Mesothelial cell of epicardium (in vitro differentiated cells): ENCODE measurements at places on chromosomes 13 and 19. TPM values are rescaled to one million over a fixed set of nuclear protein-coding genes. Genes with fewer than 3 reads are reported as not detected.
A peak's percentile ranks its signal among the peaks of the same experiment; 100 is the strongest.

The PIK3R2 gene
- total RNA-seq = 90.4 to 95.5 TPM (median 94.7 TPM) in 3 replicates

GRCh38 chr13:79621449-79621848 is 140.5 kb downstream of the NDFIP2 start:
- no peak for DNase-seq

- DNase-seq = no peak
These were observed 81.0 kb upstream of the MBNL2 start for GRCh38 chr13:97141097-97141496.

- DNase-seq = no peak
These were observed 111.4 kb downstream of the FRY start for GRCh38 chr13:32142956-32143375.

GRCh38 chr19:31903979-31904378 is 441.4 kb upstream of the ZNF507 start:
- no peak for DNase-seq

- no peak for DNase-seq
These were observed 60.6 kb downstream of the NDFIP2 start for GRCh38 chr13:79541426-79542049.

GRCh38 chr19:42498169-42498757 is 30.0 kb downstream of the CEACAM1 start:
- DNase-seq = no peak

The ZNF415 gene
- 13.1 to 15.6 TPM (median 13.8 TPM) in 3 replicates for total RNA-seq

The NRTN gene
- 1.7 to 2.8 TPM (median 2.4 TPM) in 3 replicates for total RNA-seq

GRCh38 chr13:42322806-42323205 is 50.9 kb downstream of the AKAP11 start:
- no peak for DNase-seq

GRCh38 chr19:11769995-11770394 is 3.2 kb downstream of the ZNF441 start:
- no peak for DNase-seq

GRCh38 chr13:51913421-51914136 is 51.8 kb downstream of the CCDC70 start:
- no peak for DNase-seq

GRCh38 chr19:15396436-15396835 is 16.8 kb upstream of the AKAP8 start:
- no peak for DNase-seq

DNA sequence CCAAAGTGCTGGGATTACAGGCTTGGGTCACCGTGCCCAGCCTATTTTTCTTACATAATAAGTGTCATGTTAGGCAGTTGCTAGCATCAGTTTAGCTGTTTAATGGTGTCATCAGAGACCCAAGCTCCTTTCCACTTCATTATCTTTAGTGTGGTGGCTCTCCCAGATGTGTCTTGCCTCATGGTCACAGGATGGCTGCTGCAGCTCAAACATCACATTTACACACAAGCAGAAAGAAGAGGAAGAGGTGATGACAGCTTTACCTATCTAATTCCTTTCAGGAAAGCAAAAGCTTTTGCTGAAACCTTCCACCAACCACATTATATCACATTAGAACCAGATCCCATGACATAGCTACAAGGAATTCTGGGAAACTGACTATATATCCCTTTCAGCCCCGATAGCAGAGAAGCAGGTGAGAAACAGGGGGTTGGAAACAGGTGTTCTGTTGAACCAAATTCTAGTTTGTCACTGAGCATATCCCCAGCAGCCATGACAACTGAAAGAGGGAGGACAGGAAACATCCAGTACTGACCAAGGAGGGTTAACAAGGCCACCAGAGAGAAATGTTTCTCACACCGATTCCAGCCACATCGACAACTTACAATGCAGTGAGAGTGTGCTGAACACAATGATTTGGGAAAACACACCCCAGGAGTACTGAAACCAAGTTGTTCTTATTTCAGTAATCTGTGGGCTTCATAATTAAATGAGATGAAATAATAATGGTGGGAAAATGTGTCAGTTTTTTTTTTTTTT is 617.0 kb downstream of the UQCRFS1 start:
- no peak for DNase-seq

GRCh38 chr19:45444318-45445041 is 20.8 kb upstream of the ERCC1 start:
- DNase-seq = peak; percentile 78

DNA sequence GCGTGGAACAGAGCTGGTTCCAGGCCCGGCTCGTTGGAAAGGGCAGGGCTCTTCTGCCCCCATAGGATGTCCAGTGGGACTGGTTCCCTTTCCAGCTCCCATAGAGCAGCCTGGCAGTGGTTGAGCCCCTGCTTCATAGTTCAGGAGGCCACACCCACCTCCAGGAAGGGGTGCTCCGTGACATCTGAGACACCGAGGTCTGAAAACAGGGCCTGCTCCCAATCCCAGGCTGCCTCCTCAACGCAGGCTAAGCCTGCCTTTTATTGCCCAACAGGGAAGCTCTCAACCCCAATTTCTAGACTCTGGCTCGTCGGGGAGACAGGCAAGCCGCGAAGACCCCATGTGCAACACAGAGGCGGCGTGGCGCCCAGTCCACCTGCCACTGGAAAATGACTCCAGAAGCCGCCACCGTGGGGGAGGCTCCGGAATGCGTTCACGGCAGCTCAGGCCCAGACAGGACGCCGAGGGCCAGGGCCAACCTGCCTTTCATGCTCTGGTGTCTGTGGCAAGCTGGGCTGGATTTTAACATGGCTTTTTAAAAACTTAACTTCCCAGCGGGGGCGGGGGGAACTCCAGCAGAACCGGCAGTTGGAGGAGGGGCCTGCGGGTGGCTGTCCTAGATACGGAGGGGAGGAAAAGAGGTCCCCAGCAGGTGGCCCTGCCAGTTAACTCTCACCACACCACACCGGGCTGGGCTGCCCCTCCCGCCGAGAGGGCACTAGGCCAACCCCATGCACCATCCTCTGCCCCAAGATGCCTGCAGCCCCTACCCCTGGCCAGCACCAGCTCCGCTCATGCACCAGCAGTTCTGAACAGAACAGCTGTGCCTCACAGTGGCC is 17.9 kb upstream of the TINCR start:
- DNase-seq = no peak

- DNase-seq = no peak
These were observed 60.5 kb downstream of the GADD45B start for GRCh38 chr19:2536461-2536860.

DNA sequence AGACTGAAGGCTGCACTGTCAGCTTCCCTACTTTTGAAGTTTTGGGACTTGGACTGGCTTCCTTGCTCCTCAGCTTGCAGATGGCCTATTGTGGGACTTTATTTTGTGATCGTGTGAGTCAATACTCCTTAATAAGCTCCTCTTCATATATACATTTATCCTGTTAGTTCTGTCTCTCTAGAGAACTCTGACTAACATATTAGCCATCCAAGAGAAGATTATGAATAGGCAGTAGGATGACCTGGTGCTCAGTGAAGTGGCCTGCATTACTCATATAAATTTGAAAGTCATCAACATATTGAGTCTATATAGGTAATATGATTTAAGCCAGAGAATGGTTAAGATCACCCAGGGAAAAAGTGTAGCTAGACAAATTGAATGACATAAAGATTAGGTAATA is 136.3 kb upstream of the UFM1 start:
- DNase-seq = no peak

- DNase-seq = no peak
These were observed 7.8 kb upstream of the SLC44A2 start for GRCh38 chr19:10617409-10618121.

The ZNF223 gene
- 9.2 to 10.3 TPM (median 9.9 TPM) in 3 replicates for total RNA-seq

The SYNGR4 gene
- not detected in 3 replicates for total RNA-seq

DNA sequence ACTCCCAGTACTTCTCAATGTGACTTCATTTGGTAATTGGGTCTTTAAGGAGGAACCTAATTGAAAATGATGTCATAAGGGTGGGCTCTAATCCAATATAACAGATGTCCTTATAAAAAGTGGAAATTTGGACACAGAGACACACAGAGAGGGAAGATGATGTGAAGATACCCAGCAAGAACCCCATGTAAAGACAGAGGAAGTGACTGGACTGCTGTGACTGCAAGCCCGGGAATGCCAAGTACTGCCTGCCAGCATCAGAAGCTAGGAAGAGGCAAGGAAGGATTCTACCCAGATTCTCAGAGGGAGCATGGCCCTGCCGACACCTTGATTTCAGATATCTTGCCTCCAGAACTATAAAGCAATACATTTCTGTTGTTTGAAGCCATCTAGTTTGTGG is 239.3 kb downstream of the KCTD12 start:
- no peak for DNase-seq

The ZMYM5 gene
- 22.0 to 23.9 TPM (median 22.5 TPM) in 3 replicates for total RNA-seq

GRCh38 chr19:47891622-47891922 is 5.5 kb upstream of the SULT2A1 start:
- no peak for DNase-seq

The SLC6A16 gene
- total RNA-seq = 5.6 to 6.1 TPM (median 5.8 TPM) in 3 replicates

DNA sequence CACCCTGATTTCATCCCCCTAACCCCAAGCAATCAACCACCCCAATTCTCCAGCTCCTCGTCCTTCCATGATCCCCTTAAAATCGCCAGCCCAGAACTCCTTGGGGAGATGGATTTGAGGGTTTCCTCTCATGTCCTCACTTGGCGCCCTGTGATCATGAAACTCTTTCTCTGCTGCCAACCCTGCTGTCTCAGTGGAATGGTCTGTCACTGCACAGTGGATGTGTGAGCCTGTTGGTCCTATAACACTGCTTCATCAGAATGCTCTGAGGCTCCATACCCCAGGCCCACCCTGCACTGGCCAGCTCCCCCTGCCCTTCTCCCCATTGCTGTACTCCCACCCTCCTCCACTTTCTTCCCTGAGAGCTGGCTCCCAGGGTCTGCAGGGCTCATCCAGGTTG is 12.6 kb upstream of the ZNF792 start:
- no peak for DNase-seq

DNA sequence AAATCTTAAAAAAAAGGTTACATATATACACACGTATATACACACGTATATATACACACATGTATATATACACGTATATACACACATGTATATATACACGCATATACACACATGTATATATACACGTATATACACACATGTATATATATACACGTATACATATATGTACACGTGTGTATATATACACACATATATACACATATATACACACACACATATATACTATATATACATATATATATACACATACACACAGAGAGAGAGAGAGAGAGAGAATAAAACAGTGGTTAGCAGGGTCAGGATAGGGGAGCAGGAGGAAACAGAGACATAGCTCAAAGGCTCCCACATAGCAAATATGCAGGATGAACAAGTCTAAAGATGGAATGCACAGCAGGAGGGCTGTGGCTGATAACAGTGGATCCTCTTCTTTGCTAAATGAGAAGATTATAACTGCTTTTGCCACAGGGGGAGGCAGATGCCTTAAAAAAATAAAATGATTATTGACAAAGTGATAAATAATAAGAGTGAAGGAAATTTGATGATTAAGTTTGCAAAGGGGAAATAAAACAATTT is 714.5 kb downstream of the UQCRFS1 start:
- no peak for DNase-seq

- no peak for DNase-seq
These were observed 27.3 kb downstream of the PNPLA6 start for GRCh38 chr19:7562646-7563393.

The CBARP gene
- 9.0 to 10.4 TPM (median 9.2 TPM) in 3 replicates for total RNA-seq

DNA sequence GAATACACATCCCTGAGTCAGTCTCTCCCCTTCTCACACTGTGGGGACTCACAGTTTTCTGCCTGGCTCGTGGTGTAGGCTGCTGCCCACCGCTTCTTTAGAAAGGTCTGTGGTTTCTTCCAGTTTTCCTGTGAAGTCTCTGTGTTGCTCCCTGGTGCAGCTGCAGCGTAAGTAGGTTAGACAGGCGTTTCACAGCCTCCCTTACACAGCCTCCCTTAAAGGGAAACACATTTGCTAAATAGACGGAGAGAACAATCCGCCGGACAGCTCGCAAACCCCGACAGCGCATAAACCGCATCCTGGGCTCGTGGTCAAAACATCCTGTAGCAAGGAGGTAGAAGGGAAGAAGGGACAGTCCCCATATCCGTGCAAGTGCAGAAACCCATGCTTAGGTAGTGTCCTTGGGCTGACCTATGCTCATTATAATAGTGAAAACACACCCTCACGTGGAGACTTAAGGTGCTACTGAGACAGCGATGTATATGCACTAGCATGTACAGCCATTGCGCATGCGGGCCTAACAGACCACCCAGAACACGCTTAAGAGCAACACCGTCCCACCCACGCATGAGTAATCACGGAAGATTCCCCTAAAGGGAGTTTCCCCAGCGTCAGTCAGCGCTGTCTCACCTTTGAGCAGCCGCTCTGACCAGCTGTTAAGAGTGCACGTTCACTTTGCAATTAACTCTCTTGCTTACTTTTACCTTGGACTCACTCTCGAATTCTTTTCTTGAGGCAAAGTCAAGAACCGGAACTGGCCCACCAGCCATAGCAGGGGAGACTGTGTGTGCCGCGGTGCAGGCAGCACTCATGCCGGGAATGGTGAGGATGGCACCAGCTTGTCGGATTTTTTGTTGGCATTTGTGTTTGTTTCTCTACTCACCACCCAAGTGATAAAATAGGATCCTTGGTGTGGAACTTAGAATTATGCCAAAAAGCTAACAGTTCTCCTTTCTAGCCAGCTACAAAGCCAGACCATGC is 16.6 kb downstream of the SIGLEC8 start:
- DNase-seq = no peak

DNA sequence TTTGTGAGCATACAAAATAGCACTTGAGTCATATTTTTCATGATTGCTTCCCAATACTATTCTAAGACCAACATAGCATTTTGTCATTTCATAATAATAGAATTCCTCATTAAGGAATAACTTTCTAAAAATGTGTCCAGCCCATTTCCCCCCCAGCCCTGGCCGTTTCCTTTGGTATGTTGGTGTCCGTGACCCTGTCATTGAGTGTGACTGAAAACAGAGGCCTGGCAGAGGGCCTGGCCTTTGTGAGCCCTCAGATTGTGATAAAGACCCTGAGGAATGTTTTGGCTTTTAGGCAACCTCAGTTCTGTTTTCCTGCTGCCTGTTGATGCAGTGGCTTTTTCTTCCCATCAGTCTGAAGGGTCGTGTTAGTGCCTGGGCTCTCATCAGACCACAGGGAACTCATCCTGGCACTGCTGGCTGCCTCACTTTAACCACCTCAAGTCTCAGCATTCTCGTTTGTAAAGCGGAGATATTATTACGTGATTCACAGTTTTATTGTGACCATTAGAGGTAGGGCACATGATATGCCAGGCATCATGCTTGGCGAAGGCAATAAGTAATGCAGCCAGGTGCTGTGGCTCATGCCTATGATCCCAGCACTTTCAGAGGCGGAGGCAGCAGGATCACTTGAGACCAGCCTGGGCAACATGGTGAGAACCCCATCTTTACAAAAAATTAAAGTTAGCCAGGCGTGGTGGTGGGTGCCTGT is 13.8 kb downstream of the SPINT2 start:
- no peak for DNase-seq

DNA sequence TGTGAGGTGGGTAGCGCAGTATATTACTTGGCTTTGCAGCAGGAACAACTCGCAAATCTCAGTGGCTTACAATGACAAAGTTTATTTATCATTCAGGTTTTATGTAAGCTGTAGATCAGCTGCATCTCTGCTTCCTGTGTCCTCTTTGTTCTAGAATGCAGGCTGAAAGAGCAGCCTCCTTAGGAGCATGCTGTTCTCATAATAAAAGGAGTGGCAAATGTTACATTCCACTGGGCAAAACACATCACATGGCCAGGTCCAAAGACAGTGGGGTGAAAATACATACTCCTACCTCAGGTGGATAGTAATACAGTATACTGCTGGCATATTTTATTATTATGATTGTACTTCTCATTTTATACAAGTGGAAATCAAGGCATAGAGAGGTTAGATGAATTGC is 1.2 kb upstream of the CSNK1A1L start:
- no peak for DNase-seq
